ENCODE measurements at places on chromosomes 5 and 9.
A peak's percentile ranks its signal among the peaks of the same experiment; 100 is the strongest.

- no peak for DNase-seq
These were observed 244.3 kb upstream of the ZNF608 start for GRCh38 chr5:124990723-124991122.

DNA sequence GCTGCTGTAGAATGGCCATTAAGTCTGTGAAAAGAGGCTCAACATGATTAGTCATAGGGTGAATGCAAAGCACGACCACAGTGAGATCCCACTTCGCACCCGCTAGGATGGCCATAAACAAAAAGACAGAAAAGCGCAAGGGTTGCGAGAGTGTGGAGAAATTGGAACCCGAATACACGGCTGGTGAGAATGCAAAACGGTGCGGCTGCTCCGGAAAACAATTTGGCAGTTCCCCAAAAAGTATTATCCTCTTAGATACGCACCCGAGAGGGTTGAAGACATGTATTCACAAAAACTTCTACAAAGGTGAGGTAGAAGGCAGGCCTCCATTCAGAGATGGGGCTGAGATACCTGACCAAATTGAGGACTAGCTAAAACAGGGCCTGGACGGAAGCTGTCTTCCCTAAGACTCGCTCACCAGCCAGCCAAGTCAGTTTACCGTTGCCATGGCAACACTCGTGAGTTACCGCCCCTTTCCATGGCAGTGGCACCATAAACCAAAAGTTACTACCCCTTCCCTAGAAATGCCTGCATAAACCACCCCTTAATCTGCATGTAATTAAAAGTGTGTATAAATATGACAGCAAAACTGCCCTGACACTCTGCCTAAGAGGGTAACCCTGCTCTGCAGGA is 726 bp upstream of the PSMB7 start:
- DNase-seq: no peak

- DNase-seq: peak; percentile 86
These were observed 960 bp downstream of the NR2F1 start for GRCh38 chr5:93583768-93584595.

DNA sequence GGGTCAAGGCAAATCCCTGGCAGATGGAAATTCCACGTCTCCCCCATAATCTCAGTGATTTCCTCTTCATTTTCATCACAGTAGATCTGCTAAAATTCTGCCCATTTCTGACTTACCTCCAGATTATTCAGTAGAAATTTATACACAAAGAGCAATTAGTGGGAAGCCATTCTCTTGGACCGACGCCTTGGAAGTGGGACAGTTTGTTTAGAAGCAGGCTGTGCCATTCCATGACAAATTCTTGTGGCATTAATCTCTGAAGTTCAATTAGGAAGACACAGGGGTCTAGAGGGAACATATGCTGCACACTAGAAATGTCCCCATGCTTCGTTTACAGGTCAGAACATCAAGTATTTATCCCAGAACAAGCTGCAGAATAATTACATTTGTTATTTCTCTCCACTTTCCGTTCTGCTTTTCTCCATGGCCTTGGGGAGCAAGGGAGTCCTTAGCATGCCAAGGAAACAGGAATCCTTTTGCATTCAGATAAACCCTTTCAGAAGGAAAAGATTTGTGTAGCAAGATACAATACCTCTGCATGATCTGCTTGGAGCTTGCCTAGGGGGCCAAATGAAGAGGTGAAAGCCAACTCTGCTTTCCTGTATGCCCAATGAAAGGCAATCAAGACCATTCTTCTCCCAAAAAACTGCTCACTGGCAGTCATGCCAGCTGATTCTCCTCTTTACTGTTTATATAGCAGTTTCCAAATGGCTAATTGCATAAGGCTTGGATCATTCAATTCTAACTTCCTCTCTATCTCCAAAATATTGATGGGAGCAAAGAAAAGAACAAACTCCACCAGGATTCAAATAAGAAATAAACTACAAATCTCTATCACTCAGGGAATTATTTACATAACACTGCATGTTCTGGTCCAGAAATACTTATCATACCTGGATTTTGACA is 2.5 kb upstream of the PRKACG start:
- no peak for DNase-seq

GRCh38 chr9:3768712-3769457 is 243.1 kb upstream of the RFX3 start:
- DNase-seq: peak; percentile 39

DNA sequence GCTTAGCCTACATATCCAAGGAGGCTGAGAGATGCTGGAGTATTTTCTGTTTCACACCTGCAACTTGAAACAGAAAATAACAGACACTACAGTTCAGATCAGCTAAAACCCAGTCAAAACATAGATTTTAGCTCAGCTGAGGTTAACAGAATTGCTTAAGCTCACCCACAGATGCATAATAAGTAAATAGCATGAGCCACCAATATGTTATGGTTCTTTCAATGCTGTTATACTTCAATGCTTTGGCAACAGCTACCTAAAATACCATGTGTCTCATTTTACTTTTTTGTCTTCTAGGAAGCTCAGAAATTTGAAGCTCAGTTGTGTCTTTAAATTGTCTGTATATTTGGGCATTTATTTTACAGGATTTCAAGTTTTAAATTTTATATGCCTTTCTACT is 35.8 kb upstream of the OR13F1 start:
- no peak for DNase-seq
